ENCODE measurements at places on chromosomes 3 and 15. TPM values are rescaled to one million over a fixed set of nuclear protein-coding genes. Genes with fewer than 3 reads are reported as not detected.

GRCh38 chr3:167829071-167829470, 93.5 kb downstream of the SERPINI1 start:
- no peaks in the 10 kb centered on the region for H3K27me3 ChIP-seq
- H3K36me3 ChIP-seq: no peaks in the 10 kb centered on the region
- H3K27ac ChIP-seq: no peak overlapping the region
- H3K4me1 ChIP-seq: no peaks in the 10 kb centered on the region

DNA sequence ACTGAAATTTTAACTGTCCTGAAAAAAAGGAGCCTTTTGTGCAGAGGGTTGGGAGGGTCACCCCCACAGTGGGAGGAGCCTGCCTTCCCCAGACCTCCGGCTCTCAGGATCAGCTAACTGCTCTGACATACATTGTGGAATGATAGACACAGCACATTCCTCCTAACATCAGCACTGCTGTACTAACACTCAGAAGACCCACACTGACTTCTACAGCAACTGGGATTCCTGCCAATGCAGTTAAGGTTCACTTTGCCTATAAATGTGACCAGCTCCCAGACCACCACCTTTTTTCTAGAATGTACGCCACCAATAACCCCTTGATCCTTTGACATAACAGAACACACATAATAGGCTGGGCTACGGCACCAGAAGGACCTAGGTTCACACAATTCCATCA, 3.2 kb downstream of the CPEB1 start:
- no peaks in the 10 kb centered on the region for H3K36me3 ChIP-seq
- no peak overlapping the region for H3K4me3 ChIP-seq
- no peaks in the 10 kb centered on the region for H3K4me1 ChIP-seq
- peaks cover 27% of the 10 kb centered on the region for H3K27me3 ChIP-seq

GRCh38 chr3:54641226-54642014, 286.4 kb downstream of the LRTM1 start:
- H3K4me1 ChIP-seq: no peaks in the 10 kb centered on the region
- no peak overlapping the region for H3K27ac ChIP-seq
- no peak overlapping the region for H3K4me3 ChIP-seq
- DNase-seq: no peak
- H3K27me3 ChIP-seq: peaks cover 5% of the 10 kb centered on the region

GRCh38 chr15:77282333-77282732, 137.6 kb downstream of the PEAK1 start:
- H3K27ac ChIP-seq: no peak overlapping the region
- H3K4me3 ChIP-seq: no peak overlapping the region
- no peaks in the 10 kb centered on the region for H3K27me3 ChIP-seq
- no peak for DNase-seq
- H3K36me3 ChIP-seq: no peaks in the 10 kb centered on the region

Gene CFAP100
- total RNA-seq: not detected

Gene CHRM5
- not detected for total RNA-seq
